ENCODE measurements at places on chromosomes 16 and 17.

GRCh38 chr17:61700252-61700651, 109.2 kb upstream of the NACA2 start:
- DNase-seq = no peak

DNA sequence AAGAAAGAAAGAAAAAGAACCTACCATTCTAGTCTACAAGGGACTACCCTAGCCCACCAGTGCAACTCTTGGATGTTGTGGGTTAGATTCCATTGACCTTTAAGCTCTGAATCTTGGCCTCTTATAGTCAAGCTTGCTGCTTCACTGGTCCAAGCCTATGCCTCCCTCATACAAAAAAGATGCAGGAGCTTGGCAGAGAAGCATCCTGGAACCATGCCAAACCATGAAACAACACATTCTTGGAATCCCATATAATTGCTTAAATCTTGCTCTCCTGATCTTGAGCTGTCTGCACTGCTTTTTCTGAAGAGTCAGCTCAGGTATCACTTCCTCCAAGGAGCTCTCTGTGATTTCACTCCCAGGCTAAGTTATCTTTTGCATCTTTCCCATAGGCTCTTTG, 117.9 kb upstream of the GPR139 start:
- DNase-seq = no peak

- DNase-seq = no peak
Observed at GRCh38 chr16:90084215-90084950, 7.3 kb upstream of the PRDM7 start.

- DNase-seq = no peak
Observed at GRCh38 chr16:55367301-55367811, 43.4 kb downstream of the IRX6 start.

DNA sequence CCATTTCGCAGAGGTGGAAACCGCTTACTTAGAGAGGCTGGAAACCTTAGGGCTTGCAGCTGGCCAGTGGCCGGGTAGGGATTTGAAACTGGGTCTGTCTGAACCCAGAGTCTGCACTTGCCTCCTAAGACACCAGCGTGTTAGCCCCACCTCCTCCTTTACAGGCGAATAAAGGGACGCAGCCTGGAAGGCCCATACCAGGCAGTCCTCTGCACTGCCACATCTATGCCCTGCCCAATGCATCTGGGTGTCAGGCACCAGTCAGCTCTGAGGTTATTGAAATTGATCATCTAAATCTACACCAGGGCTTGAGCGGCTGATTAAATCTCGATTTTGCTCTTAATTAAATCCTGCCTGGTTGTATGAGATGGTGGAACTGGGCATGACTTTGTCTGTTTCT, 19.9 kb upstream of the NAGS start:
- peak; percentile 27 for DNase-seq

DNA sequence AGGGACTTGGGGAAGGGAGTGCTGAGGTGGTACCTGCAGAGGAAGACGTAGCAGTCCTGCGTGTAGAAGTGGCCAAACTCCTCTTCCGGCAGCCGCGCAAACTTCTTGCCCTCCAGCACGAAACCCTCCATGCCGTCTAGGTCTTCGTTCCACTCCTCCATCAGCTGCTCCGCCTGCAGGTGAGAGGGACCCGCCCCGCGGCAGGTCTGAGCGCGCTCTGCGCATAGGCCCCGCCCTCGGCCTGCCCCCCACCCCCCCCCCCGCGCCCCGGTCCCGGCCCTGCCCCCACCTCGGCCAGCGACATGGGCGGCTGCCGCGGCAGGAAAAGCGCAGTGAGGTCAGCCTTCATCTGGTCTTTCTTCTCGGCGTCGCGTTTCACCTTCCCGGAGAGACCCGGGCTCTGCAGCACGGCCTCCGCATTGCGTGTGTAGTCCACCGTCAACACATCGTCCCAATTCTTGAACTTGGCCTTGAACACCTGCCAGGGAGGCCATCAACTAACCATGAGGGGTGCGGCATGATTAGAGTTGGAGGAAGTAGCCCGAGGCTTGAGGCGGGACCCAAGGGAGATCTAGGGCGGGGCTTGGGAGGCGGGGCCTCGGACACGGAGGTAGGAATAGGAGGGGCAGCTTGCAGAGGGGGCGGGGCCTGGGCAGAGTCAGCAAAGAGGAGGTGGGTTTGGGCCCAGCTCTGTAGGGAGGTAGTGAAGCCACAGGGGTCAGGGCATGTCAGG, 11.5 kb downstream of the FLII start:
- peak; percentile 96 for DNase-seq

DNA sequence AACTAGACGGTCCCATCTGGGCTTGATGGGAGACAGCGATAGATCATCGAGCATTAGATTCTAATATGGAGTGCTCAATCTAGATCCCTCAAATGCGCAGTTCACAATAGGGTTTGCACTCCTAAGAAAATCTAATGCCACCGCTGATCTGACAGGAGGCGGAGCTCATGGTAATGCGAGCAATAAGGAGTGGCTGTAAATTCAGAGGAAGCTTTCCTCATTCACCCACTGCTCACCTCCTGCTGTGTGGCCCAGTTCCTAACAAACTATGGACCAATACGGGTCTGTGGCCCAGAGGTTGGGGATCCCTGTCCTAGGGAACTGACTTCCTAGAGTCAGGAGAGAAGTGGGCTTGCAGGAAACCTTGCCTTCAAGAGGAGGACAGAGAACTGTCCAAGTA, 25.2 kb upstream of the AMZ2 start:
- no peak for DNase-seq

DNA sequence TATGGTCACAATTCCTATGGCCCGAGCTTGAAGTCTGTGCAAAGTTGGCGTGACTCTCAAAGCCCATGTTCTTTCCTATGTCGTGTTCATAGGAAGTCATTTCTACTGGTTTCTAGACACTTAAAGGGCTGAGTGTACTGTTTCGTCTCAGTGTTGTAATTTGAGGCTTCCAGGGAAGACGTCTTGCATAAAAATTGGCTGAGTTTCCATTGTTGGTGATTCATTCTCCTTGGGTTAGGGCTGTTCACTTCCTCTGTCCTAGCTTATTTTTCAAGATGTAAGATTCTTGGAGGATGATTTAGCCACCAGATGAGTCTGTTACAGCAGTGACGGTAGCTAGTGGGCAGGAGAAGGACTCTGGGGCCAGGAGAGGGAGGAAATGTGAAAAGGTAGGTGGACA, 43.1 kb downstream of the PIK3R5 start:
- DNase-seq = no peak

- DNase-seq = no peak
Observed at GRCh38 chr17:34370997-34371395, 8.0 kb upstream of the CCL1 start.

DNA sequence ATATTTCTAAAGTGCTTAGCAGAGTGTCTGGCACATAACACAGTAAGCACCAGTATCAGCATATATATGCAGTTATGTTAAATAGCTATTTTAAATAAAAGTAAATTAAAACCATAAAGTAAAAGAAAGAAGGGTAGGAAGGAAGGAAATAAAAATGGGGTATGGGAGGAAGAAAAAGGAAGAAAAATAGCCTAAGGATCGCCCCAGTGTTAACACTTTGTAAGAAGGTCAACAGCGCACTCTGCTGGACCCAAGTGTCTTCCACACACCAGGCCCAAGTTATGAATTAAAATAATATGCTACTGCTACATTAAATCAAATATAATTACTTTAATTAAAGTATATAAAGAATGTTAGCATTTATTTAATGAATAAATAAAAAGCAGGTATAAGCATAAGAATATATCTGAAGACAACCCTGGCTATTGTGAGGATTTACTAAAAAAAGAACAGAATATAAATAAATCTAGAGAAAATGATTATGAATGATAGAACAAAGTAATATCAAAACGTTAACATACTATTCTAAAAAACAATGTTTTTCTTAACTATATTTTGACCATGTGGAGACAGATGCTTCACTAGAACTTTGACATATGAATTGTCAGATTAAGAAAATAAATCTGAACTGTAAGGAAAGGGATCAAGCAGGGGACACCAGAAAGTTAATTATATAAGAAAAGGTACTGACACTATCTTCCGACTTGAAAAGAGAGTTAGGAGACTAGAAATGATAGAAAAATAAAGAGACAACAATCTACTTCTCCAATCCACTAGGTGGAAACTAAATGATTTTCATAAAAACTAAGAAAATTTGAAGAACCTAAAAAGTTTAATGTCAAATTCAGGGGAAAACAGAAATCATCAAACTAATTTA, 25.9 kb downstream of the BRIP1 start:
- DNase-seq = peak; percentile 51

GRCh38 chr17:57965521-57966160, 10.4 kb upstream of the CUEDC1 start:
- no peak for DNase-seq

DNA sequence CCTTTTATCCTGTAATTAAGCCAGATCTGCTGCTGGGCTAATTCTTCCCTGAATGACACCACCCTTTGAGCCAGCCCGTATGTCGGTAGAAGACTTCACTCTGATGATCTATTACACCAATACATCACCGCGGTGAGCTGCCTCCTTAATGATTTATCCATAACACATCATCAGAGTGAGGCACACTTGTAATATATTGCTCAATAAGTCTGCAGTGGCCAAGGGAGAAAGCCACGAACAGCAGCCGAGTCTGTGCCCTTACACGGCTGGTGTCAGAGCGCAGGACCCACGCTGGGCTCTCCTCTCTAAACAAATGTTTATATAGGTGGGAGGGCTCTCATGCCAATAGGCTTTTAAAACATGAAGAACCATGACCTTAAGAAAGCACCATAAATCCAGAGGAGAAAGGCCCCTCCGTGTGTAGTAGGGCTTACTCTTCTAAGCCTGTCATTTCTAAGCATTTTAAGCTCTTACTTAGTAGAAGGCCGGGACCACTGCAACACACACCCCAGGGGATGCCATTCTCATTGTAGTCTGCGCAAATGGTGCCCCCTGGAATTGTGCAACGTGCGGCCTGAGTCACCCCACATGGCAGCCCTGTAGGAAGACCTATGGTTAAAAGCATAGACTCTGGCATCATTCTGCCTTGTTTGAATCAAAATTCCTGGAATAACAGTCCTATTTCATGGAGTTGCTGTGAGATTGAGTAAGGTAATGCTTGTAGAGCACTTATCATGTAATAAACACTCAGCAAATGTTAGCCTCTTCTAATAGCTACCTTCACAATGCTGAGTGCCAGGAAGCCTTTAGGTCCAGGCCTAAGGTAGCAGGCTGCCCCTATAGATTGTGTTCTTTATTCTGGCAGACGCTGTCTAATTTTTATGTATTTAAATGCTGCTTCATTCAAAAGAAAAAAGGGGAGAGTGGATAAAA, 26.1 kb downstream of the MRPS23 start:
- no peak for DNase-seq

DNA sequence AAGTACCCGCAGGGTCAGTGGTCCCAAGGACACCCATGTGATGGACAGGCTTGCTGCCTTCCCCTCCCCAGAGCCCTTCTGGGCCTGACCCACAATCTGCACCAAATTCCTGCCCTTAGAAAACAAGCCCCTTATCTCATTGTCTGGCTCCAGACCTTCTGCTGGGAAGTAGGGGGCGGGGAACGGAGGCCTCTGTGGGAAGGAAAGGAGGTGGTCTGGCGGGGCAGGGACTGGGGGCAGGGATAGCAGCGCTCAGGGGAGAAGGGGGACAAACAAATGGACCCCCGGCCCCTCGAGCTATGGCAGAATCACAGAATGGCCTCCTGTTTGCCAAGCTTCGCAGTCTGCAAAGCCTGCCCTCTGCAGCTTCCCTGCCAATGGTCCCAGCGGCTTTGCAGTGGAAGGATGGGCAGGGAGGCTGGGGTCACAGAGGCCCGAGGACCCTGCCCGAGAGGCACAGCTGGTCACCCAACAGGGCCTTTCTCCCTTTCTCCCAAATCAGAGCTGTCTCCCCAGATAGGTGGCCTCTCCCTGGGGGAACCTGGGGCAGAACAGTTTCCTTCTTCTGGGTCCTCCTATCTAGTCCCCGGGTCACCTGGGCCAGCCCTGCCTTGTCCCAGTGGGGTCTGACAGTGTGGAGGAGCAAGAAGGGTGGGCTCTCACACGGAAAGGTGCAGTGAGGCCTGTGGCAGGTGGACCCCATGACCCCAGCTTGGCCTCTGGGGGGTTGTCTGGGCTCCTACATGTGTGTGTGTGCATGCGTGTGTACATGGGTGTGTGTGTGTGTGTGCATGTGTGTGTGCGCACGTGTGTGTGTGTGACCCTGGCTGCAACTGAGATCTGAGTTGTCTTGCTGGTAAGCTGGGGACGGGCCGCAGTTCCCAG, 25.5 kb downstream of the TMEM235 start:
- no peak for DNase-seq

- DNase-seq = peak; percentile 53
Observed at GRCh38 chr17:42422412-42422957, 571 bp downstream of the CAVIN1 start.

DNA sequence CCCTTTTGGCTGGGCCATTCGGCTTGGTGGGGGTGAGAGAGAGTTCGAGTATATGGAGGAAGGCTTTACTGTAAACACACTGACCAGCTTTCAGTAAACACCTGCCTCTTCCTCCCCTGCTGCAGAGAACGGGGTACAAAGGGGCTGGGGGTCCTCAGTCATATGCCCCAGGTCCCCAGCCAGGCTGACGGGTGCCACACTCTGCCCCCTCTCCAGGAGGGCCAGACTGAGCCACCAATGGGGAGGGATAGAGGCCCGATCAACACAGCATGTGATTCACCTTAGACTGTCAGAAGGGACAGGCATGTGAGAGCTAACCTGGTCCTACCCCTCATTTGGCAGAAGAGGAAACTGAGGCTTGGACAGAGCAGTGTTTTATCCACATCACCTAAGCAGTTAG, 13.0 kb downstream of the NHERF1 start:
- DNase-seq = no peak

Measured in WTC11 (cell line).